Omental fat pad (tissue), 4 donors: ENCODE measurements at places on chromosomes 6 and 20.
A peak's percentile ranks its signal among the peaks of the same experiment; 100 is the strongest.

DNA sequence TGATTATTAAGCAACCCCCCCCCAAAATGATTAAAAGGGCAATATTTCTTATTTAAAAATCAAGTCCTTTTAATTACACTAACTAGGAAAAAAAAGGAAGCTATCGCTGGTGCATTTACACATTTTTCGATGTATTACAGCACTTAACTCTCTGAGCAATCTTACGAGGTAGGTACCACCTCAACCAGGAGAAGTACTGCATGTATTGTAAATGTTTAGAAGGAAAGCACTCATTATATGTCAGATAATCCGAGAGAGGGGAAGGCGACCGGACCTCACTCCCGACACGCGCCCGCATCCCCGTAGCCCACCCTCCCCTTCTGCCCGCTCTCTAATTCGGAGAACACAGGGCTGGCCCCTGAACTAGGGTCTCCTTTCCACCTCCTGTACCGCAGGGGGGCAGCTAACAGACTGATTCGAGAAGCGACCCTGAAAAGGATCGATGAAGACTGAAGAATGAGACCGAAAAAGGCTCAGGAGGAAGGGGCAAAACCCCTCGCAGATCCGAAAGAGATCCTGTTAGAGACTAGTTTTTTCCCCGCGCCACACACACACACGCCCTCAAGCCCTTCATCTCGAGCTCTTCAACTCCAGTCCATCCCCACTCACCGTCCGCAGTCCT, 337 bp downstream of the ESF1 start:
- DNase-seq = no peak

GRCh38 chr6:157267109-157267611, 56.2 kb downstream of the TMEM242 start:
- DNase-seq = peak; percentile 0

GRCh38 chr6:13741365-13741764, 29.7 kb upstream of the RANBP9 start:
- no peak for DNase-seq

DNA sequence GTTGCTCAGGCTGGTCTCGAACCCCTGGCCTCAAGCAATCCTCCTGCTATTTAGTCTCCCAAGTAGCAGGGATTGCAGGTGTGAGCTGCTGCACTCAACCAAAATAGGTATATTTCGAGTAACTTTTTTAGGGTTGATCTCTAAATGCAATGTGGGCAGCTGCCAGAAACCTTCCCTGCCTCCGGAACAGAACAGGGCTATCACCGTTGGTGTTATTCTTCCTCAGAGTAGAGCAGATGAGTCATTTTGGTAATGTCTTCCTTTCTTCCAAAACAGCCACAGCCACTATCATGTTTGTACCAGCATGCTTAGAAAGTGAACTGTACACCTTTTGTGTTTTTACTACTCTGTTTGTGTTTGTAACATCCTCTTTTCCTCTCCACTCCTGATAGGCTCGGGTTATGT, 44.1 kb downstream of the SNX9 start:
- DNase-seq = no peak

DNA sequence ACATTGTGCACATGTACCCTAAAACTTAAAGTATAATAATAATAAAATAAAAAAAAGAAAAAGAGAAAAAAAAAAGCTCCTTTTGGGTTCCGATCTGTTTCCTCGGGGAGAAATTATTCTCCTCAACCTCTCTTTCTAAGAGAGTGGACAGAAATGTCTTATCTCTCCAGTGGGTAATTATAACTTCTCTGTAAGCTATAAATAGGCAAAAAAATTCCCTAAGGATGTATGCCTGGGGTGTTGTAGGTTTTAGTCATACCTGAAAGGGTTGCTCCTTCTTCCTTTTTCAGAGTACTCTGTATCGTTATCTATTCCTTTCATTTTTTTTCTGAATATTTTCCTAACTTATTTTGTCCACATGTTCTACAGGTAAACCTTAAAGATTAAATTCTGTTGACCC, 169.7 kb upstream of the PTPRK start:
- no peak for DNase-seq

DNA sequence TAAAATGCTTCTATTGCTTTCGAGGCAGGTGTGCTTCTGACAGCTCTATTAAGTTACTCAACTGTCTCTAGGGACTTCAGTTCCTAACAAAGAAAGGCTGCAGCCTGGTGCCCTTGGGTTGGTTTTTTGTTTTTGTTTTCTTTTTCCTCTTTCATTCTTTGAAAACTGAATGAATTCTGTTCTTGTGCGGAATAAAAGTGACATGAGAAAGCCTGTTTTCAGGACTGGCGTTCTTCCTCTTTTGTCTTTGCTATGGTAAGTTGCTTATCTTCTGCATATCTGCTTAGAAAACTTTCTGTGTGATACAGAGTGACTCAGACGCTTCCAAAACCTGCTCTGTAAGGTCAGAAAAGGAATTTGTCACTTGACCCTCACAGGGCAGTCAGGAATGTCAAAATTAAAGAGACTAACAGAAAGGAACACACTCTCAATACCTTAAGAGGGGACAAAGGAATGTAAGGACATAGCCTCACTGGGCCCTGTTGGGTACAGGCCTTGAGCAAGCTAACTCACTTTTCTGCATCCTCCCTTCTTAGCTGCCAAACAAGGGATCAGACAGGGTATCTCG, 56.2 kb upstream of the NHSL1 start:
- DNase-seq = no peak

- no peak for DNase-seq
Observed at GRCh38 chr6:41036186-41036585, 2.8 kb downstream of the UNC5CL start.

DNA sequence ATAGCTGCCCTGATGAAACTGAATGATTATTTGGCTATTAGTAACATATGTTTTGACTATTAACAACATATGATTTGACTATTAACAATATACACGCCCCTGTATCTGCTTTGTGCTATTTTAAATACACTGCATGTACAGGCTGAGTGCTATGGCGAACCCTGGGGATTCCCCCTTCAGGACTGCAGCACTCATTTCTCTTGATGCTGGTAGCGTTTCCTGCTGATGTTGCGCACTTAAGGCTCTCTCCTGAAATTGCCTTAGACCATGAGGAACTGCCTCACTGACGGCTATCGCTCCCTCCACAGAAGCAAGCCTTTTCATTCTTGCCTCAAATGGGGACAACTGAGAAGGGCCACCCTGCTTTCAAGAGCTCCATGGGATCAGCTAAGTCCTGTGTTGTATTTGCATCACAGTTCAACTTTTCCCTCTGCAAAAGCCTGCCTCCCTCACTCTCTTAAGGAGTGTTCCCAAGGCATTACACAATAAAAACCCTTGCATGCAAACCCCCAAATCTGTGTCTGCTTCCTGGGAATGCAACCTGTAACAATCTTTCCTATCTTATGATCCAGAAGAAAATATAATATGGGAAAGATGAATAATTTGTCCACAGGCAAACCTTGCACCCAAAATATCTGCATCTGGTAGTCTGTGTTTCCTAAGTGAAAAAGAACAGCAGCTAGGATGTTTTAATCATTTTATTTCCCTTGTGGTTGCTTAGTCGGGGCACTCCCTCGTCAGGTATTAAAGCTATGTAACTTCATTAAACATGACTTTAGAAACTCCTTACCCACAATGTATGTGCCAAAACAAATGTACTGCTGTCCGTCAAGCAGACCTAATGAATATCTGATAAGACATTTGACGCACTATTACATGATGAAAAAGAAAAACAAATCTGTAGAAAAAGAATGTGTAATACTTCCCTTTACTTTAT, 456.4 kb downstream of the COL12A1 start:
- no peak for DNase-seq

GRCh38 chr6:63734923-63735322, 99.3 kb downstream of the PHF3 start:
- DNase-seq = no peak

DNA sequence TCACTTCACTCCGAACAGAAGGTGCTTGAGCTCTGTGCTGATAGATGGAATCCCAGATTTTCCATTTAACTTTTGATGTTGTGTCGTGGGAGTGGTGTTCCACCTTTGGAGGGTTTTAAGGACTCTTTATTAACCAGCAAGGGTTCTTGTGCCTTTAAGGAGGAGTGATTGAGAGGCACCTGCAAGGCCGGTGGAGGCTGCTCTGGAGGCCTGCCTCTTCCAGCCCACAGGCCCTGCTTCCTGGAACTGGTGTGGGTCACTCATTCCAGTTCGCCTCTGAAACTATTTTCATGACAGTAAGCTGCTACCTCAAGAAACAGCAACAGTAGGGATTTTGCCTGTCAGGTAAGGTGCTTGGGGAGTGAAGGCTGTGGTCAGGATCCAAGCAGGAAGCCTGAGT, 58.8 kb upstream of the APCDD1L start:
- DNase-seq = no peak

DNA sequence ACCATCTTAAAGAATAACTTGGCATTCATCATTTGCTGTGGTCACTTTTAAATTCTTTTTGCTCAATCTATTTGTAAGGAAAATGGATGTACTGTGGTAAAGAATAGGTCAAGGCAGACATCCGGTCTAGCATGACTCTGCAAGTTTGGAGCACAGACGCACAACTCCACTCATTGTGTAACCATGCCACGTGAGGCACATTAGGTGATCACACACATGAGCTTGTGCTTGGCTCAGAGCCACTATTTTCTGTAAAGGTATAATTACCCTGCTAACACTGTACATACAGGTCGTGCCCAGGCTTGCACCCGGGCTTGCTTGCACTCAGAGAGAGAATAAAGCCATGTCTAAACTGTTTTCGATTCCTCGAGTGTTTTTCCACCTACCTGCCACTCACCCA, 1289.1 kb upstream of the ADGRB3 start:
- DNase-seq = no peak

DNA sequence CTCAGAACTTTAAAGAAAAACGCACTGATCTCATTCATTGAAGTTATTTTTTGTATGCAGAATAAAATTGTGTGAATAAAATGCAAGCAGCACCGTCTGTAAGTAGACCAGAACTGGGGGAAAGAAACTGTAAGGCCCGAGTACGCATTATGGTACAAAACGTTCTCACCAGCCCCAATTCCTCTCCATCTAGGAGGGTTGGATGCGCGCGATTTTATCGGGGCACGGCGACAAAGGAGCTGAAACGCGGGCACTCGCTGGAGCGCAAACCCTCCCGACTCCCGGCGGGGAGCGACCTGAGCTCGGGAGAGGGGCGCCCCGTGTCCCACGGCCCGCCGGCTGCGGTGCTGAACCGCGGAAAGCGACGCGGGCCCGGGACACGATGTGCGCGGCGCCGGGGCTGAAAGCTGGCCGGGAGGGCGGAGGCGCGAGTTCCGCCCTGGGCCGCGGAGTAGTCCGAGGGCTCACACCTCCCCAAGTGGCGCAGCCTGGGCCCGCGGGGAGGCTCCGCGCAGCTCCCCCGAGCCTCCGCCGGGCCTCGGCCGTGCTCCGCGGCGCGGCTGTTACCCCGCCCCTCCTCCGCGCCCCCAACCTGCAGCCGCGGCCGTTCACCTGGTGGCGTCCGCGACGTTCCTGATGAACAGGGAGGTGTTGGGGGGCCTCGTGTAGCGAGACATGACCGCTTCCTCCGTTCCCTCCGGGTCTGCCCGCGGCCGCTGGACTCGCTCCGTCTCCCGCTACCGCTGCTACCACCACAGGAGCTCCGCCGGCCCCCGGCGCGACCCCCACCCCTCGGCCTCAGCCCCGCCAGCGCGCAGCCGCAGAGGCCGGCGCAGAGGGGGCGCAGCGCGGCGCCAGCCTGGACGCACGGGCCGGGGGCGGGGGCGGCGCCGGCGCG, at the start of gene SRSF12:
Gene SRSF12 (minus strand): TSS at position 861 of the 898 bp plus-strand sequence. CDS start 184 bp downstream, at position 677.
- DNase-seq = no peak

- no peak for DNase-seq
Observed at GRCh38 chr6:18240230-18240629, 24.1 kb downstream of the DEK start.

GRCh38 chr20:4484379-4484997, 237.2 kb upstream of the PRND start:
- DNase-seq = no peak

DNA sequence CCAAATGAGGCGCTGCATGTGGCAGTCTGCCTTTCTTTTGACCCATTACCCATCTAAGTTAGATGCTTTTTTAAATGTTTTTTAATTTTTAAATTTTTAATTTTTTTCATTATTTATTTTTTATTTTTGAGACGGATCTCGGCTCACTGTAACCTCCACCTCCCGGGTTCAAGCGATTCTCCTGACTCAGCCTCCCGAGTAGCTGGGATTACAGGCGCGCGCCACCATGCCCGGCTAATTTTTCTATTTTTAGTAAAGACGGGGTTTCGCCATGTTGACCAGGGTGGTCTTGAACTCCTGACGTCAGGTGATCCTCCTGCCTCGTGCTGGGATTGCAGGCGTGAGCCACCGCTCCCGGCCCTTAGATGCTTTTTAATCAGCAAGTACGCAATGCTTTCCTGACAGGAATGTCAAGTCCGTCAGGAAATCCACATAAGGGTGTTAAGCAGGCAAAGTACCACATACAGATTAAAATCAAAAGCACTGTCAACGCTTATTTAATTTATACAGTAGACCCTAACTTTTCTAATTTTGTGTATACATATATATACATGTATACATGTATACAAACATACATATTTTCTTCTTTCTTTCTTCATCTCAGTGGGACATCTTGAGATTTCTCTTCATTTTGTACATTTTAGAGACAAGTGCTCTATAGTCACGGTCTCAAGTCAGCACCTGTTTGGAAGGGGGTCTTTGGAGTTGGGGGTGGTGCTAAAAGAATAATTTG, 995 bp upstream of the GSTA4 start:
- no peak for DNase-seq

GRCh38 chr6:137705160-137706082, 161.6 kb upstream of the TNFAIP3 start:
- peak; percentile 64 for DNase-seq

DNA sequence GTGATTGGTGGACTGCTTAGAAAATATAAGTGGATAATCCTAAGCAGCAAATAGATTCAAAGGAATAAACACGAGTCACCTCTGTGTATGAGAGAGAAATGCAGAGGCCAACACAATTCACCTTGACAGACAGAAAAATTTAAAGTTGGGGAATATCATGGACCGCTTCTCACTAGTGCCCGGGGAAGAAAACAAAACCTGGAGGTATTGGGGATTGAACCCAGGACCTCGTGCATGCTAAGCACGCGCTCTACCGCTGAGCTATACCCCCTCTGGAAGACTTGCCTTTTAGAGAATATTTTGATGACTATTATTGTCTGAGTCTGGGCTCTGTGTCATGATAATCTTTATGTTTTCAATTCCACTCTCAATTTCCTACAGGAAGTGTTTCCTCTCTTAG, 111.9 kb downstream of the TRIM27 start:
- DNase-seq = no peak

- DNase-seq = no peak
Observed at GRCh38 chr20:63696306-63696627, 185 bp upstream of the TNFRSF6B start.

DNA sequence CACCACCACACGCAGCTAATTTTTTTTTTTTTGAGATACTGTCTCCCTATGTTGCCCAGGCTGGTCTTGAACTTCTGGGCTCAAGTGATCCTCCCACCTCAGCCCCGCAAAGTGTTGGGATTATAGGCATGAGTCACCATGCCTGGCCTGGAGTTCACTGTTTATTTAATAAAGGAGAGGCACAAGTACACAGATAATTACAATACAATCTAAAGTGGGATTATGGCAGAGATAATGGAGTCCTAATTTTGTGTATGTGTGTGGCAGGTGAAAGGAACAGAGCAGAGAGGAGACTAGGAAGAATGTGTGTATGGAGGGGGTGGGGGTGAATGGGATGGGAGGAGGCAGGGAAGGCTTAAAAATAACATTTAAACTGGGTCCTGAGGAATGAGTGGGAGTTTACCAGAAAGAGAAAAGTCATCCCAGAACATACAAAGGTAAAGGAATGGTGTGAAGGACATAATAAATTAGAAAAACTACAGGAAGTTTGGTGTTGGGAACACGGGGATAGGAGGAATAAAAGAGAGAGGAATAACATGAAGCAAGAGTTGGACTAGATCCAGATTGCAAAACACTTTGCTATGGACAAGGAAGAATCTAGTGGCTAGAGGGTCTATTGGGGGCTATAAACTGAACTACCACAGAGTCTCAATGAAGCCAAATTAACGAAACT, 4.4 kb downstream of the NCOA5 start:
- no peak for DNase-seq
